ENCODE measurements at places on chromosomes 3 and 15.

- DNase-seq, result no peak
Measured at GRCh38 chr3:69848113-69848512, 108.8 kb downstream of the MITF start.

DNA sequence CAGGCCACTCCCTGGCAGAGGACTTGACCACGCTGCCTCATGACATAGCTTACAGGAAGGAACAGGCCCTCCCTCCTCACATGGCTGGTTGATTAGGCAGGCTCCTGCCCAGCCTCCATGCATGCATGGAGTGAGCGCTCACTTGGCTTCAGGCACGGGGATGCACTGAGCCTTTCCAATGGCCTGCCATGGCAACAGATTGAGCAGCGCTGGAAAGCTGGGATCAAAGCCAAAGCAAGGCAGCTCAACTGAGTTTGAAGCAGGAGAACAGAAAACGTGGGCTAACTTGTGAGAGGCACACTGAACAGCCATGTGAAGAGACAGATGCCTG is 5.9 kb upstream of the GRAMD2A start:
- DNase-seq, result no peak

GRCh38 chr3:124292329-124292728 is 300.4 kb upstream of the ROPN1 start:
- no peak for DNase-seq

GRCh38 chr3:150180334-150180733 is 209.6 kb upstream of the PFN2 start:
- no peak for DNase-seq

All from NCI-H2107 (cell line).